ENCODE measurements at places on chromosomes 11 and 22.

GRCh38 chr11:62646825-62647608 lies 604 bp upstream of the GANAB start:
- no peak overlapping the region for H3K4me3 ChIP-seq
- 0 out of 2 replicates have a peak, but pooled peaks cover 8% of the 10 kb centered on the region for H3K36me3 ChIP-seq
- H3K4me1 ChIP-seq, result peaks cover 9% of the 10 kb centered on the region
- peak overlapping the region; percentile 4 for H3K27ac ChIP-seq
- DNase-seq, result no peak

DNA sequence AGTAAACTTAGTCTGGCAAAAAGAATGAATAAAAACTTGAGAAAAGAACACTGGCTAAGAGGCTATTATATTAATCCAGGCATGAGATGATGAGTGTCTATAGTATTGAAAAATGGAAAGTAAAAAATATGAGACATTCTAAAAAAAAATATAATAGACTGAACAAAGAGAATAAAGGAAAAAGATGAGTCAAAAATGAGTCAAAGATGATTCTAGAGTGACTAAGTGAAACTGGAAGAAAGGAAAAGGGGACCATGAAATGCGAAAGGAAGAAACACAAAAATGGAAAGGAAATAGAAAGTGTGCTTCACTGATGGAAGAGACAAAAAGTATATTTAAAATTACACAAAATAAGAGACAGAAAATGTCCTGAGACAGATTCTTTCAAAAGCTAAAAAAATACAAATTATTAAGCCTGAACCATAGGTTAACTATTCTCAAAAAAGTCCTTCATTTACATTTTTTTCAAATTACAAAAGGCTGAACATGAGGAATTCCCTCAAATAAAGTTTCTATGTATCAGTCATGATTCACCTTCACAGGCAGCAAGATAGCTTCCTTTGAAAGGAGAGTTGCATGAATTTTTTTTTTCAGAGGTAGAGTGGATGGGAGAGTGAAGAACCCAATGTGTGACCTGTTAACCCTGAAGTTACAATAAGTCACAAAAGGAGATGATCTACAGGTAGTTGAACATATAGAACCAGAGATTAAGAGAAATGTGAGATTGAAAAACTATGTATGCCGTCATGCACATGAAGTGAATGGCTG lies 75.2 kb downstream of the EIF3M start:
- H3K36me3 ChIP-seq, result no peaks in the 10 kb centered on the region
- H3K27ac ChIP-seq, result no peak overlapping the region
- no peak for DNase-seq
- no peak overlapping the region for H3K4me3 ChIP-seq

GRCh38 chr11:126109941-126110731 lies 47.5 kb upstream of the CDON start:
- H3K4me3 ChIP-seq, result no peak overlapping the region
- no peak for DNase-seq

DNA sequence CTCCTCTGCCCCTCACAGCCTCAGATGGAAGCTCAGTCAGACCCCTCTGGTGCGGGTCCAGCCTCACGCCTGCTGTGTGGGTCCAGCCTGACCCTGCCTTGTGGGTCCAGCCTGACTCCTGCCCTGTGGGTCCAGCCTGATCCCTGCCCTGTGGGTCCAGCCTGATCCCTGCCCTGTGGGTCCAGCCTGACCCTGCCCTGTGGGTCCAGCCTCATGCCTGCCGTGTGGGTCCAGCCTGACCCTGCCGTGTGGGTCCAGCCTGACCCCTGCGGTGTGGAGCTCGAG lies 445.3 kb downstream of the BRD1 start:
- no peak overlapping the region for H3K27ac ChIP-seq
- no peaks in the 10 kb centered on the region for H3K36me3 ChIP-seq
- H3K4me3 ChIP-seq, result no peak overlapping the region
- H3K27me3 ChIP-seq, result no peaks in the 10 kb centered on the region
- no peak for DNase-seq

GRCh38 chr11:126415128-126415527 lies 59.6 kb downstream of the ST3GAL4 start:
- no peaks in the 10 kb centered on the region for H3K36me3 ChIP-seq
- no peak for DNase-seq
- no peak overlapping the region for H3K27ac ChIP-seq
- peaks cover 6% of the 10 kb centered on the region for H3K4me1 ChIP-seq
- H3K4me3 ChIP-seq, result no peak overlapping the region

- no peaks in the 10 kb centered on the region for H3K36me3 ChIP-seq
- H3K4me1 ChIP-seq, result peaks cover 8% of the 10 kb centered on the region
- DNase-seq, result no peak
- H3K27me3 ChIP-seq, result peaks cover 19% of the 10 kb centered on the region
Measured at GRCh38 chr22:50585781-50586180, 3.1 kb upstream of the CHKB start.

DNA sequence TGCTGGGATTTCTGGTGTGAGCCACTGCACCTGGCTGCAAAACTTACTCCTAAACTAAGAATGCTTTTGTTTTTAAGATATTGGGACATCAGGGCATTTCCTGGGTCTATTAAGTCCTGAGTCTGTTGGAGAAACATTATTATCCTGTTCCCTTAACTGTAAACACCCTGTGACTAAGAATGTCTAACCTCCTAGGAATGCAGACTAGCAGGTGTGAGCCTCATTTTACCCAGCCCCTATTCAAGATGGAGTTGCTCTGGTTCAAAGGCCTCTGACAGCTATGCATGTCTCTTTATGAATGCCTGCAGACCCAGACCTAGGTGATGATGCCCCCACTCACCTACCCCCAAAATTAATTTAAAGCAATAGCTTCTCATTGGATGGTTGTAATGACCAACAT lies 46.2 kb downstream of the DEPDC5 start:
- no peak for DNase-seq
- H3K4me1 ChIP-seq, result no peaks in the 10 kb centered on the region
- no peaks in the 10 kb centered on the region for H3K27me3 ChIP-seq
- no peak overlapping the region for H3K27ac ChIP-seq

DNA sequence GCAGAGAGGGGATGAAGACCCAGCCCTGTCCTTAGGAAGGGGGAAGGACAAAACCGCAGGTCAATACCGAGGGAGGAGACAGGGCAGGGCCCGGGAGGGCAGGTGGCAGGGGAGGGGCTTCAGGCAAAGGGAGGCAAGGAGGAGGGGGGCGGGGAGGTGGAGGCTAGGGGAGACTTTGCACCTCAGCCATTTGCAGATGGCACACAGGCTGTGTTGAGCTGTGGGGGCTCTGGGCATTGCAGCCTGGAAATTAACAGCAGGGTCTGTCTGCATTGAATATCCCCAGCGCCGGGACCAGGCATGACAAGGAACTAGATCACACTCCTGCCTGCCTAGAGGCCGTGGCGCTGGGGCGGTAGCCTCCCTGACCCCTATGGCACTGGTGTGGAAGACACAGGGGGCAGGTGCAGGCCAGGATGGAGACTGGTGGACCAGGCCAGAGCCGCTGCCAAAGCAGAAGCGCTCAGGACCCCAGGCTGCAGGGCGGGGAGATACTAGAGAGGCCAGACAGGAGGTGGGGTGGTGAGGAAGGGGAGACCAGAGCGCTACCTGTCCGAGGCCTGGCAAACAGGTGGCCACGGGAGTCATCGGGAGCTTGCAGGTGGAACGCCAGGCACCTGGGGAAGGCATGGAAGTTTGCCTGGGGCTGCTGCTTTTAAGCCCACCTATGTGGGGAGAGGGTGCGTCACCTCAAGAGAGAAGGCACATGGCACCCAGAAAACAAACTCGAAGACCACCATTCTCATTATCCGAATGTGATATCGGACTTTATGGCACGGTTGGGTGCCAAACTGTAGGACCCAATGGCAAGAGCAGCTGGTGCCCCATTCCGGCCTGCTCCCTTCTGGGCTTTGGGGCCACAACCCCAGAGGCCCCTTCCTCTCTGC lies 11.5 kb downstream of the CBX6 start:
- DNase-seq, result no peak
- H3K4me1 ChIP-seq, result no peaks in the 10 kb centered on the region
- H3K36me3 ChIP-seq, result no peaks in the 10 kb centered on the region
- no peaks in the 10 kb centered on the region for H3K27me3 ChIP-seq

DNA sequence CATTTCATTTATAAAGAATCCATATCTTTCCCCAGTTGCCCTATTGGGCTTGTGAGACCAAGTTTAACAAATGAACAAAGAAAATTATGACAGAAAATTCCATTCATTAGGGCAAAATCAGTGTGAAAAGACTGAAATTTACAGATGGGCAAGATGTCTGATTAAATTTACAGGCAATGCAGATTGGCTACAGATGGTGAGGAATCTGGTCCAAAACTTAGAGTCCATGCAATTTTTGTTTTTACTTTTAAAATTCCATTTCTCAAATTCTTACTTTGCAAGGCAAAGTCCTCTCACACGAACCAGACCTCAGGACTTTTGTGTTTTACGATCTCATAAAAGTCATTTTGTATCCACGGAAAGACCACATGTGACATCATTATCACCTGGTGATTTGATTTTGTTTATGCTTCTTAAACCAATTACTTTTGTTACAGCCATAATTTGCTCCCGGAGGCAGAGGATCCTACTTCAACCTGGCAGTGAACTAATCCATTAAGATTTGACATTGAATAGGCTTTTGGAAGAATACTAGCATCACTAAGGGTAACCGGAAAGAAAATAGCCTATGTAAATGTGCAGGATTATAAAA lies 843.7 kb upstream of the CHORDC1 start:
- no peak for DNase-seq
- no peak overlapping the region for H3K4me3 ChIP-seq
- H3K27ac ChIP-seq, result no peak overlapping the region
- H3K4me1 ChIP-seq, result no peaks in the 10 kb centered on the region

DNA sequence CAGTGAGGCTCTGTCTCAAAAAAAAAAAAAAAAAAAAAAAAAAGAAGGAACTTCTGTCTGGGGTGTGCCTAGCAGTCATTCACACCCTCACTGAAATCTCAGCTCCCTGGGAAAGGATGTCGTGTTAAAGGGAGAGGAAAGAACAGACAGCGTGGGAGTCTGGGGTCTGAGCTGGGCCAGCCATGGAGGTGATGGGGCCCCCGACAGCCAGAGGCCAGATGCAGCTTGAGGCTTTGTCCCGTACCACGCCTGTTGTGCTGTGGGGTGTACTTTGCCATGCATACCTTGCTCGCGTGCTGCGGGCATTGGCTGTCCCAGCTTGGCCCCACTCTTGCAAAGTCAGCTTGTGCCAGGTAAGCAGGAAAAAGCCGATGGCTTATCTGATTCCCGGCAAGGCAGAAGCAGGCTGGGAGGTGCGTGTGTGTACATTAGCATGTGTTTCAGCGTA lies 4.6 kb downstream of the SYT12 start:
- peaks cover 17% of the 10 kb centered on the region for H3K4me1 ChIP-seq
- no peaks in the 10 kb centered on the region for H3K36me3 ChIP-seq
- H3K27me3 ChIP-seq, result peaks cover 61% of the 10 kb centered on the region
- DNase-seq, result no peak
- no peak overlapping the region for H3K4me3 ChIP-seq

DNA sequence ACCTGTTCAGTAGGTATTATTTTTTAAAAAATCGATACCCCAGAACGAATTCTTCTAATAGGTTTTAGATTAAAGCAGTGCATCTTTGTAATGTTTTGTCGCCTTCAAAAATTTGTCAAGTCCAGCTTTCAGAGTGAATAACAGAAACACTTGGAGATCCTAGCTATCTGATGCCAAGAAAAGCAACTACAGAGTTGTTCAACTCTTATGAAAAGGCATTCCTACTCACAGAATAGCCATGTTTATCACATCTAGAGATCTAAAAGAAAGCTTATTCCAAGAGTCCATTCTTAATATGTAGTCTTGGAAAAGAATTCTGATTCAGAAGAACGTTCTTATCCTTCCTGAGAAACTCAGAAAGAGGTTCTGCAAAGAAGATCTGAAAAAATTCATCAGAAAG lies 268.5 kb downstream of the TTC28 start:
- H3K36me3 ChIP-seq, result no peaks in the 10 kb centered on the region
- H3K4me1 ChIP-seq, result no peaks in the 10 kb centered on the region
- no peak overlapping the region for H3K27ac ChIP-seq
- H3K27me3 ChIP-seq, result no peaks in the 10 kb centered on the region
- H3K4me3 ChIP-seq, result no peak overlapping the region
- no peak for DNase-seq

- peaks cover 10% of the 10 kb centered on the region for H3K36me3 ChIP-seq
- peak overlapping the region; percentile 84 for H3K4me3 ChIP-seq
- no peak for DNase-seq
Measured at GRCh38 chr11:106076171-106076918, 802 bp downstream of the KBTBD3 start.

GRCh38 chr11:83684071-83684470 lies 397.9 kb upstream of the CCDC90B start:
- no peak overlapping the region for H3K27ac ChIP-seq
- DNase-seq, result no peak
- H3K4me3 ChIP-seq, result no peak overlapping the region
- H3K4me1 ChIP-seq, result no peaks in the 10 kb centered on the region
- H3K27me3 ChIP-seq, result no peaks in the 10 kb centered on the region

GRCh38 chr11:65870706-65871681 lies 1.6 kb downstream of the EFEMP2 start:
- H3K27ac ChIP-seq, result no peak overlapping the region
- 0 out of 2 replicates have a peak, but pooled peaks cover 4% of the 10 kb centered on the region for H3K4me1 ChIP-seq
- H3K4me3 ChIP-seq, result no peak overlapping the region
- no peaks in the 10 kb centered on the region for H3K36me3 ChIP-seq
- peak; percentile 3 for DNase-seq

DNA sequence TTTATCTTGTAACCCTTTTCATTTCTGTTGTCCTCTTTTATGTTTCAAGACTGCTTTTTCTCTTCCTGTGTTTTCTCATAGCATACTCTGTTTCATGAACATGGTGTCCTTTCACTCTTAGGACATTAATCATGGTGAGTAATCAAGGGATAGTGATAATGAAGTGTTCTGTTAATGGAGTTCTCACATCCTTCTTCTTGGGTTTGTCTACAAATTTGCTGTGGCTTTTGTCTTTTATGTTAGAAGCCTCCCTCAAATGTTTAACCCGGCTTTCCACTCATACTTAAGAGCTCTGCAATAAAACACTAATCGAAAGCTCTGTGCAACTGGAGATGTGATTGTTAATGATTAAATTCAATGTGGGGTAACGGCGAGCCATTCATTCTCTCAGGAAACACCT lies 593.6 kb downstream of the NELL1 start:
- H3K36me3 ChIP-seq, result no peaks in the 10 kb centered on the region
- no peak overlapping the region for H3K4me3 ChIP-seq

- no peaks in the 10 kb centered on the region for H3K27me3 ChIP-seq
- no peak overlapping the region for H3K4me3 ChIP-seq
- DNase-seq, result no peak
- H3K36me3 ChIP-seq, result no peaks in the 10 kb centered on the region
- H3K4me1 ChIP-seq, result no peaks in the 10 kb centered on the region
Measured at GRCh38 chr11:95058621-95059020, 8.1 kb upstream of the SRSF8 start.

GRCh38 chr11:45752106-45752505 lies 52.8 kb upstream of the SLC35C1 start:
- H3K27ac ChIP-seq, result no peak overlapping the region
- H3K27me3 ChIP-seq, result peaks cover 5% of the 10 kb centered on the region
- no peak overlapping the region for H3K4me3 ChIP-seq
- no peak for DNase-seq
- H3K36me3 ChIP-seq, result no peaks in the 10 kb centered on the region
- no peaks in the 10 kb centered on the region for H3K4me1 ChIP-seq

Measured in MM.1S (cell line).